ENCODE measurements at places on chromosomes 2 and 18. TPM values are rescaled to one million over a fixed set of nuclear protein-coding genes. Genes with fewer than 3 reads are reported as not detected.

EPB41L3 gene
- 4.5 TPM for total RNA-seq

LOXL3 gene
- total RNA-seq, result 2.0 TPM

DNA sequence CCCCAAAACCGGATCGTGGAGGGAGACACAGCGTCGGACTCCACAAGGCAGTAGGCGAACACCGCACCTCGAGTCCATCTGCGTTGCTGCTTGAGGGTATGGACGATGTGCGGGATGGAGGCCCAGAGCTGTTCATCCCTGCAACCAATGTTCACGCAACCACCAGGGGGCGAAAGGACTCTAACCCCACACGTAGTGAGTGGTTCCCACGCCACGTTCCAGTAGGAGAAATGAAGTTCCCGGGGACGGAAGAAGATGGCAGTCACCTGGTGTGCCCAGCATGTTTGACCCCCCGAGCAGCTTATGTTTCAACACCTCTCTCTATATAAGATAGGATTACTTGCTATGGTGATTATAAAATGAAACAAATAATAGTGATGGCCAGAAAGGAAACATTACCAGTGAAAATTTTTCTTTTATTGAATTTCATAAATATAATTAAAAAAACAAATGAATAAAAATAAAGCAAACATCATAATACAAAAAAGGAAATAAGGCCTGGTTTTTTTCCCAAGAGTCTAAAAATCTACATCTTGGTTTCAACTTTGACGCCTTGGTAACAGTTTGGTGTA lies 184.3 kb downstream of the SH3BP4 start:
- peak; percentile 80 for DNase-seq

DNA sequence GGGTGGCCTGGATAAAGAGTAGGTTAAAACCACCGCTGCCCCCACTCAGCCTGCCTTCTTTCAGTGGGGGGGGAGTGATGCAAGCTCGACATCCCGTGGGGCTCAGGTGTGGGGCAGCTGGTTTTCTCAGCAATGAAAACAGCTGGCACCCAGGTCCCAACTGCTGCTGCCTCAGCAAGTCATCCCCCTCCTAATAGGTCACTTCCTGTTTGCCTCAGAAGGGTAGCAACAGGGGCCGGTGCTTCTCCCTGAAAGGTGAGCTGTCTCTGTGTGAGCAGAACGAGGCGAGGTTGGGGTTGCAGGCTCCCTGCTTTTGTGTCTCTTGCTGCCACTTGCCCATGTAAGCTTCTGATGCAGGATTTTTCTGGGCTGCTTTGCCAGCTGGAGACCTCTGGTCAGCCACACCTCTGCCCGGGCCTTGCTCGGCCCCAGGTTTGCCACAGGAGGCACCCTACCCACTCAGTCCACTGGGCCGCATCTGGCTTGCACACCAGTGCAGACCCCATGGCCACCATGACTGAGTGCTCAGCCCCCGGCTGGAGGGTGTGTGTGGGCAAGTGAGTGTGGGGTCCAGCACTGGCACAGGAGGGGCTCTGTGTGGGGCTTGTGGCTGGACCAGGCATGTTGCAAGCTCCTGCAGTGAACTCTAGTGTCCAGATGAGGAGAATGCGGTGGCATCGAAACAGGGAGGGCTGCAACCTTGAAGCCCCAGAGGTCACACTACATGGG lies 11.5 kb upstream of the ASB1 start:
- no peak for DNase-seq

Measured in dermis microvascular lymphatic vessel endothelial cell (primary cell).